ENCODE measurements at places on chromosomes 6 and 20.

GRCh38 chr20:12733811-12734210, 275.0 kb upstream of the SPTLC3 start:
- no peak for DNase-seq

- no peak for DNase-seq
Measured at GRCh38 chr6:170288852-170289179, 2.1 kb downstream of the DLL1 start.

DNA sequence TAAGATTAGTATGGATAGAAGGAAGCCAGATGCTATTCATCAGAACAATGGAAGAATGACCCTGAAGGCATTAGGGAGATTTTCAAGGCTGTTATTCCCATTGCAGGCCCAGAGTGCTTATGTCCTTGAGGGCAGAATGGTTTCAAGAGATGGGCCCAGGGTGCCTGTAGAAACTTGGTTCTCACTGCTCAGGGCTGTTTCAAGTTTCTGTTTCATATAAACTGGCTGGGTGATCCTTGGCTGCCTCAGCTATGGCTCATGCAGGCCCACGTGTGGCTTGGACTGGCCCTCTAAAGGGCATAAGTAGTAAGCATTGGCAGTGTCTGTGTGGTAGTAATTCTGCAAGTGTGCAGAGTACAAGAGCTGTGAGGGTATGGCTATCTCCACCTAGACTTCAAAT, 540.9 kb upstream of the MAN1A1 start:
- no peak for DNase-seq

DNA sequence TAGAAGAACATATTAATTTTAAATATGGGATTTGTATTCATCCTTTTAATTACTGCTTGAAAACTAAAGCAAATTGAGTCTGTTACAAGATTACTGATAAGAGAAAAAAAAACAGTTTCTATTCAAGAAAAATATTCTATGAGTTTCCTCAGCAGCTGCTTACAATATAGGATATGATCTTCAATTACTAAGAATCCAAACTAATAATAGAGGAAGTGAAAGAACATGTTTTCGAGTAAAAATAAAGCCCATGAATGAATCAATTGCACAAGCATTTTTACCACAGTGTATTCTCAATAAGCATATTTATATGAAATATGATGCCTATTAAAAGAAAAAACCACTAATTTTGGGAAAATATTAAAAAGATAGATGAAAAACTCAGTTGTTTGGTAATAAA, 63.4 kb downstream of the AHI1 start:
- DNase-seq, result no peak

- no peak for DNase-seq
Measured at GRCh38 chr6:144364782-144365181, 79.6 kb downstream of the UTRN start.

- no peak for DNase-seq
Measured at GRCh38 chr6:31752739-31753319, 9.6 kb upstream of the SAPCD1 start.
